HS-27A (cell line): ENCODE measurements at places on chromosomes 16 and 17.
A peak's percentile ranks its signal among the peaks of the same experiment; 100 is the strongest.

- no peak for DNase-seq
Measured at GRCh38 chr17:19313746-19314651, 48.5 kb downstream of the B9D1 start.

DNA sequence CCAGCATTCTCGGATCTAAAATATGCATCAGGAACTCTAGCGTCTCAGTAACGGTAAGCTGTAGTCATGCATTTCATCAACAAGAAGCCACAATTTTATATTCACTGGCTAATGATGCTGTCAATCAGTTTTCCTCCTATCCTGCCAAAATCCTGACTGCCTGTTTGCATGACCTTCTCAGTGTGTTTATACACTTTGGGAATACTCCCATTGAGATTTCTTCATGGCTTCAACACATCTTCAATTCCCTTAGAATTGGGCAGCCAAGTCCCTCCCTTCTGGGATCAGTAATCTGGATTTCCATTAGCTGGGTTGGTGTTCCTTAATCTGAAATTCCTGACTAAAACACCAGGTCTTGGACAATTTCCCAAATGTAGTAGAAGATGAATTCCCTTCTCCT lies 348.9 kb upstream of the DYNLRB2 start:
- DNase-seq, result no peak

GRCh38 chr17:37483311-37484039 lies 6.2 kb upstream of the DUSP14 start:
- DNase-seq, result no peak

GRCh38 chr16:55447231-55447630 lies 31.8 kb upstream of the MMP2 start:
- DNase-seq, result no peak

DNA sequence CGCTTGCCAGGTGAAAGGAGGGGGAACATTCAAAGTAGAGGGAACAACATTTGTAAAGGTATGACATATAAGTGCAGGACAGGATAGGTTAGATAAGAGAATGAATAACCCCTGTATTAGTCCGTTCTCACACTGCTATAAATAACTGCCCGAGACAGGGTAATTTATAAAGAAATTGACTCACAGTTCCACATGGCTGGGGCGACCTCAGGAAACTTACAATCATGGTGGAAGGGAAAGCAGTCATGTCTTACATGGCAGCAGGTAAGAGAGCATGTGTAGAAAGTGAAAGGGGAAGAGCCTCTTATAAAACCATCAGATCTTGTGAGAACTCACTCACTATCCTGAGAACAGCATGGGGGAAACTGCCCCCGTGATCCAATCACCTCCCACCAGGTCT lies 223.8 kb downstream of the SOX9 start:
- DNase-seq, result no peak

GRCh38 chr17:4032738-4033137 lies 68.5 kb upstream of the ATP2A3 start:
- no peak for DNase-seq

GRCh38 chr17:50205963-50206505 lies 4.6 kb upstream of the COL1A1 start:
- DNase-seq, result no peak

GRCh38 chr17:36720131-36720530 lies 118.7 kb downstream of the MRM1 start:
- DNase-seq, result no peak

GRCh38 chr17:17573912-17574311 lies 17.6 kb downstream of the PEMT start:
- DNase-seq, result no peak

DNA sequence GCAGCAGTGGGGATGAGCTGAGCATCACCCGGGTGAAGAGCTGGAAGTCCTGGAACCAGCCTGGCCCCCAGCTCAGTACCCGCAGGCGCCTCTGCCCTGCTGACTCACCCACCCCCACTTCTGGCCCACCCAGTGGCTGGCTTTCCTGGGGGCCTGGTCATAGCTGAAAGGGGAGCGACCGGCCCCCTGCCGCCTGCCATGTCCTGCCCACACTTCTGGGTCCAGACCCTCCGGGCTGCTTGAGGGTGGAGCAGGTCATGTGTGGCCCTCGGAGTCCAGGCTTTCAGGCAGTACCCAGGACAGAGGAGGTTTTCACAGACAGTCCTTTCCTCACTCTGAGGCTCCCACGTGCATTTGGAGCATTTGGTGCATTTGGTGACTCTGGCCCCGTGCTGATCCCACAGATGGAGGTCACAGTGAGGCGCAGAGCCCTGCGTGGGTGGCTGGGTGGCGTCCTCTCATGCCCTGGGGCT lies 7.1 kb upstream of the PIEZO1 start:
- no peak for DNase-seq

DNA sequence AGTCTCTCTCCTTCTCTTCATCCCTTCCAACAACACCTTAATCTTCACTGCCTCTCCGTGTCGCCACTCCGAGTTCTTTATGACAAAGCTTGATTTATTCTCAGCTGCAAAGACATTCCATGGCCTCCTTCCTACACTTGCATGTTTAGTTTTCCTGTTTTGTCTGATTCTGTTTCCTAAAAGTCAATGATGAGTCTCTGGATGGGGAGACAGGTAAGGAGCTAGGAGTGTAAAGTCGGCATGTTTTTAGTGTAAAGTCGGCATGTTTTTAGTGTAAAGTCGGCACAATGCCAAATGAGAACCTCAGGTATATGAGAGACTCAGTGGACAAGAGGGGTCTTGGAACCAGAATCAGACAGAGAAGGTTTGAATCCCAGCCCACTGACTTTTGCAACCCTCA lies 362.3 kb upstream of the EEF2KMT start:
- DNase-seq, result no peak

GRCh38 chr17:2197271-2197670 lies 106.3 kb downstream of the SMG6 start:
- no peak for DNase-seq

DNA sequence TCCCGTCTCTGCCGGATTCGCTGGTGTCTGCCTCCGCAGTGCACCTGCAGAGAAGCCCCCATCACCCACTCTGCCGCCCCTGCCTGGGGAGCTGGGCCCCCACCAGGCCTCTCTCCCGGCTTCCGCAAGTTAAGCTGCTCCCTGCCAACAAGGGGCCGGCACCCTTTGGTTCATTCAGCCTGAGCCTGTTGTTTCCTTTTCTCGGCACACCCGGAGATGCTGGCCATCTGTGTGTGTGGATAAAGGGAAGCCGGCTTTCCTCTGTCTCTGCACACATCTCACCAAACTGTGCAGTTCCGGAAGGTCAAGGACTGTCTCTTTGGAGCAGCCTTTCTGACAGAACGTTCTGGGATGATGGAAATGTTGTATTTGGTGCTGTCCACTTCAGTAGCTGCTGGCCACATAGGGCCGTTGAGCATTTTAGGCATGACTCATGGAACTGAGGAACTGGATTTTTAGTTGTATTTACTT lies 6.8 kb downstream of the MAPK8IP3 start:
- no peak for DNase-seq

DNA sequence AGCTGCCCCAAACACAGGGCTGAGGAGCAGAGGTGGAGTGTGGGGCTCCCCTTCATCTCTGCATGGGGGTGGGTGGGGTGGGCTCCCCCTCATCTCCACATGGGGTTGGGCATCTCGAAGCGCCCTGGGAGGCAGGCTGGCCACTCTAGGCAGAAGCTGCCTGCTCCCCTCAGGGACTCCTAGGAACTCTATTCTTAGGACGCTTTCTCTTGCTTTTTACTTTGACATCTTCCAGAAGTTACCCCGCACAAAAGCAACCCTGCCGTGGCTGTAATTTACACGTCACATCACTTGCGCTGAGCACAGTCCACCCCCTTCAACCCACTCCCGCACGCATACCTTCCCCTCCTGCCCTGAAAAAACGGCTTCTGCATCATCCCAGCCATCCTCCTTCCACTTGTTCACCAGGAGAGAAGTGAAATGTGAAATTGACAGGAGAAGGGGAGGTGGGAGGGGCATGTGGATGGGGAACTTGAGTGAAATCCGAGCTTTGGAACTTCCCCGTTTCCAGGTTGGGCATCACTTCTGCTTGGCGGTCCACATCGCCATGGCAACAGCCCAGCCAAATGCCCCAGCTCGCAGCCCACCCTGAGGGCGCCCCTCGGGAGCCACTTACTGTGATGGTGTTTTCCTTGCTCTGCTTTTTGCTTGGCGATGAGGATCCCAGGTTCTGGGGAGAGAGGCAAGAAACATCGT lies 53.7 kb upstream of the RCVRN start:
- no peak for DNase-seq

- DNase-seq, result no peak
Measured at GRCh38 chr16:58537124-58537906, 22.0 kb downstream of the SETD6 start.

DNA sequence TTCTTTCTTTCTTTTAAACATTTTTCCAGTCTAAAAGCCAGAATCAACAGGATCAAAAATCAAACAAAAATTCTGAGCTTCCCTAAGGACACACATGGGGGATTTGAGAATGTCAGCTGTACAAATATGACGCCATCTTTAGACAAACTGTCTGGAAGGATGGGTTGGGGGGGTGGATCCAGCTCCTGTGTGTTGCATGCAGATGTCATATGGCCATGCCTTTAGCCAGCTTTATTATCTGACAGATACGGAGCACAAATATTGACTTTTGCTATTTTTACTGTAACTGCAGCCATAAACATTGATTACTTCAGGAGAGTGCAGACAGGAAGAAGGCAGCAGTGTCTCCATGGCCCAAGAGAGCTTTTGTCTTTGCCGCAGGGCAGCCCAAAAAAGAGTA lies 279.4 kb upstream of the ELAC2 start:
- DNase-seq, result no peak

GRCh38 chr16:56262148-56262547 lies 70.9 kb downstream of the GNAO1 start:
- DNase-seq, result no peak

DNA sequence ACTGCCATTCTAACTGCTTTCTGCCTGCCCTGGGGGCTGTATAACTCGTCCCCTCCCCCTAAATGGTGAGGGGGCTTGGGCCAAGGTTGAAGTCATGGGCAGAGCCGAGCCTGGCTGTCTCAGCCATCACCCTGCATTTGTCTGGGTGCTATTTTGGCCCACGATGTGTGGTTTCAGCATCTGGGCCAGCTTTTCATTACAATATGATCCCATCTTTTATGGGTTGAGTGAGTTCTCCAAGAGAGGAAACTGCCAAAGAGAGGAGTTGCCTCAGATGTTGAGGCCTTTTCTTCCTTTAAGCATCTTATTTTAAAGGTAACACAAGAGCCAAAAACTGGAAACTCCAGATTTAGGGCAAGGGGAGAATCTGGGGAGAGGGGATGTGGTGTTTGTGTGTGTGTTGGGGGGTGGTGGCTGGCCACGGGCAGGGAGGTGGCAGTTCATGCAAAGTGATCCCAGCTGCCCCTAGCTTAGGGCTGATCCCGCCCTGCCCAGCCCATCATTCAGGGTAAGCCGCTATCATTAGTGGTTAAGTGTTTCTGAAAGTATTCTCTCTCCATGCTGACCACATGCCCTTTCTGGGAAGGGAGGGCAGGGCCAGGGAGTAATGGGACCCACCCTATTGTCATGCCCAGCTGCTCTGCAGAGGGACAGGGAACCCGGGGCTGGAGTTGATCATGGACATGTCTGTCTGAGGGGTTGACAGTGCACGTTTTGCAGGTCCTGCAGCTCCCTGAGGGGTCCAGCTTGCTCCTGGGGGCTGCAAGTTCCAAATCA lies 83.2 kb upstream of the CLEC18A start:
- no peak for DNase-seq

GRCh38 chr17:76370261-76370993 lies 14.0 kb upstream of the SPHK1 start:
- DNase-seq, result peak; percentile 71

DNA sequence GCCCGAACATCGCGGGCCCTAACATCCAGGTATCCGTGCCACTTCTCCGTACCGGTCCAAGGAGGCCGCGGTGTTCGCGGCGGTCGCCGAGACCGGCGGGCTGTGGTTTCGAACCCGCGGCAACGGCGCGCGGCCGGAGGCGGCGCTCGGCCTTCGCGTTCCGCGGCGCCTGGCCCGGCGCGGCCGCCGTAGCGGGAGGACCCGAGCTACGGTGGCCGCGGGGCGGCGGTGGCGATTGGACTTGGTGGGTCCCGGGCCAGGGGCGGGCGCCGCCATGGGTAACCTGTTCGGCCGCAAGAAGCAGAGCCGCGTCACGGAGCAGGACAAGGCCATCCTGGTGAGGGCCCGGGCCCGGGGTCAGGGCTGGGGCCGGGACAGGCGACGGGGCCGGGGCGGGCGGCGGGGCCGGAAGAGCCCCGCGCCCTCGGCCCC lies at the start of gene CHMP6:
TSS of gene CHMP6 (plus strand) at position 197 of the 432 bp plus-strand sequence. CDS start at position 275, 78 bp downstream.
- no peak for DNase-seq

GRCh38 chr17:35892091-35893035 lies 12.2 kb upstream of the CCL5 start:
- no peak for DNase-seq

- DNase-seq, result no peak
Measured at GRCh38 chr17:67477687-67478086, 100.6 kb downstream of the PITPNC1 start.
